NCI-H2029 (cell line): ENCODE measurements at places on chromosomes 12 and 14.

DNA sequence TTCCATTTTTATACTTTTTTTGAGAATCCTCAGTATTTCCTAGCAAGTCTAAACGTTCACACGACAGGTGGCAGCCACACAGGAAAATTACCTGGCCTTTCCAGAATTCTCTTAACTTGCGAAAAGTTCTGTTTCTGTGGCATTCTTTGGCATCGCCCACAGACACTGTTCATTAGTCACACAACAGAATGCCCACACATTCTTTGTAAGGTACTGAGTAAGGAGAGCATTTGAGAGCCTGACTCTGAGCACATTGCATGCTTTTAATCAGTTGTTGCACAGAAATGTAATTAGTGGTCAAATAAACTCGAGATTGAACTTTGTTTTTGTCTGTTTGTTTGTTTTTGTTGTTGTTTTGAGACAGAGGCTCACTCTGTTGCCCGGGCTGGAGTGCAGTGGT, 52.4 kb downstream of the LMNTD1 start:
- DNase-seq, result no peak

GRCh38 chr14:89589400-89590118, 172.5 kb upstream of the FOXN3 start:
- no peak for DNase-seq

- peak; percentile 8 for DNase-seq
Measured at GRCh38 chr14:38994731-38995130, 108.3 kb downstream of the SEC23A start.

GRCh38 chr14:35944847-35945246, 118.7 kb downstream of the BRMS1L start:
- peak; percentile 98 for DNase-seq

- no peak for DNase-seq
Measured at GRCh38 chr12:67764055-67764454, 115.5 kb downstream of the DYRK2 start.

- DNase-seq, result no peak
Measured at GRCh38 chr12:114945351-114945750, 261.4 kb upstream of the TBX3 start.

DNA sequence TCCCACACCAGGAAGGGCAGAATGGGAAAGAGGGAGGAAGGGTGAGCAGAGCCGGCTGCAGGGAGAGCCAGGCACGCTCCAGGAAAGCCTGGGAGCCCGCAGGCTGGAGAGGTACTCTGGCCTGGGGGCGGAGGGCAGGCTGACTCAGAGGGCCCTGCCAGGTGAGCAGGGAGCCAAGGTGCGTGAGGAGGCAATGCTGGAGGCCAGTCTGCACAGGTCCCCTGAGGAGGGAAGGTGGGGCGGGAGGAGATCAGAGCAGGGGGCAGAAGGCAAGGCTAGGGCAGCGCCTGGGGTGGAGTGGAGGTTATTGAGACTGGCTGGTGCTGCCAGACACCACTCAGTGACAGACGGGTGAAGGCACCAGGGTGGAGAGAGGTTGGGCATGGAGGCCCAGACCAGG, 385.0 kb downstream of the BCL11B start:
- DNase-seq, result no peak

- DNase-seq, result no peak
Measured at GRCh38 chr12:87196321-87196720, 832.9 kb downstream of the C12orf50 start.

DNA sequence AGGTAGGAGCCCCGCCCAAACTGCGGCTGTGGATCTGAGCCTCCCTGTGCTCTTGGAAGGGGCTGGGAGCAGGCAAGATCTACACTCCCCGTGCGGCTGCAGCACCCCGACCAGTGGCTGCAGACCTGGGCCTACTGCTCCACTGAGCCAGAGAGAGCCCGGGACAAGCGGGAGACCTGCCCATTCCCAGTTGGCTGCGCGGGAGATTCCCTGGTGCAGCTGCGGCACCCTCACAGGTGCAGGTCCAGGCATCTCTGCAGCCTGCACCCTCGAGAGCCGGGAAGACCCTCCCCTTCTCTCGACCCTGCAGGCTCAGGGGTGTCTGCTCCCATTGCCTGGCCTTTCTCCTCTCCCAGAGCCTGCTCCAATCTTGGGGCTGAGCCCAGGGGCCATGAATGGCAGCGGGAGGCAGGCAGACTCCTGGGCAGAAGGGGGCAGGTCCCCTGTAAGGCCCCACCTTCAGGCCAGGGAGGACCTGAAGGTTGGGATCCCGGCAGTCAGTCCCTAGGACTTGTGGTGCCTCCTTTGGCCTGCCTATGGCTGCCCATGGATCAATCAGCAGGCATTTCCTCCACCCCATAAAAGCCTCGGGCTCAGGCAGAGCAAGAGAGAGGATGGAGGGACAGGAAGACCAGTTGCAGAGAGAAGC, 8.8 kb upstream of the A2M start:
- no peak for DNase-seq

- no peak for DNase-seq
Measured at GRCh38 chr14:103966631-103967030, 24.3 kb upstream of the RD3L start.

GRCh38 chr14:98949051-98949450, 322.9 kb downstream of the BCL11B start:
- no peak for DNase-seq

- no peak for DNase-seq
Measured at GRCh38 chr14:23358042-23358441, 5.4 kb upstream of the SLC22A17 start.

GRCh38 chr14:95040708-95041476, 116.4 kb downstream of the DICER1 start:
- DNase-seq, result no peak

- no peak for DNase-seq
Measured at GRCh38 chr12:80847575-80847974, 90.2 kb downstream of the LIN7A start.

- peak; percentile 79 for DNase-seq
Measured at GRCh38 chr12:95836185-95836609, 22.6 kb upstream of the SNRPF start.

DNA sequence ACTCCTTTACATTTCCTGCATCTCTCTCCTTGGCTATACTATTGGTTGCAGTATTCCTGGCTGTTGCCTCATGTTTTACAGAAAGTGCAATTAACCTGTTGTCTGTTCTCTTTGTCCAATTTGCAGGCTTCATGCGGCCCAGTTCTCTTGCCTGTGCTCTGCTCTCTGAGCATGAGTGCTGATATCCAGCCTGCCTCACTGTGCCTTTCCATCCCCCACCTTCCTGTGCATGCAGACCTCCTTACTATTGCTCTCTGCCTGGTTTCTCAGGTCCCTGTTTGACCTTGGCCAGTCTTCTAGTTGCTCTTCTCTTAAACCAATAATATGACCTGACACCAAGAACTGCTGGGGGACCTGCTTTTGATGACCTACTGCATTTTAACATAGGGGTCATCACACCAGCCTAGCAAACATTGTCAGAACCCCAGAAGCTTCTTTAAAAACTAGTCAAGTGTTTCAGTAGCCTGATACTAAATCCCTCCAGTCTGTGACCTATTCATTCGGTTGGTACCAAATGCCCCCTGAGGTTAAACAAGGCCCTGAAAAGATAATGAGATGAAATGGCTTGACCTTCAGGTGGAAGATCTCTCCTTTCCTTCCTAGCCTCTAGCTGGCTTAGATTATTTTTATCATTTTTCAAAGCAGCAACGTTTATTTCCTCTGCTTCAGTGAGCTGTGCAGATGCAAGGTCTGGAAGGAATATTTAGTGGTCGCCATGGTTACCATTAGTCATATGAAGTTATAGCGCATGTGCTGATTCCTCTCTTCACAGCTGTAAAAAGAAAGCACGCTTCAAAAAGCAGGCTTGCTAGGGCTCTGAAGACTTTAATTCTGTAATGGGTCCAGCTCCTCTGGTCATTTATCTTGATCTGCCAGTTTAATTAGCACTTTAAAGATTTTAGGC, 216.5 kb downstream of the PHLDA1 start:
- DNase-seq, result no peak

GRCh38 chr14:94317259-94317658, 5.9 kb downstream of the SERPINA6 start:
- DNase-seq, result no peak

GRCh38 chr14:68843471-68844209, 50.8 kb upstream of the ZFP36L1 start:
- no peak for DNase-seq

- DNase-seq, result no peak
Measured at GRCh38 chr12:109247831-109248654, 61.0 kb downstream of the FOXN4 start.

DNA sequence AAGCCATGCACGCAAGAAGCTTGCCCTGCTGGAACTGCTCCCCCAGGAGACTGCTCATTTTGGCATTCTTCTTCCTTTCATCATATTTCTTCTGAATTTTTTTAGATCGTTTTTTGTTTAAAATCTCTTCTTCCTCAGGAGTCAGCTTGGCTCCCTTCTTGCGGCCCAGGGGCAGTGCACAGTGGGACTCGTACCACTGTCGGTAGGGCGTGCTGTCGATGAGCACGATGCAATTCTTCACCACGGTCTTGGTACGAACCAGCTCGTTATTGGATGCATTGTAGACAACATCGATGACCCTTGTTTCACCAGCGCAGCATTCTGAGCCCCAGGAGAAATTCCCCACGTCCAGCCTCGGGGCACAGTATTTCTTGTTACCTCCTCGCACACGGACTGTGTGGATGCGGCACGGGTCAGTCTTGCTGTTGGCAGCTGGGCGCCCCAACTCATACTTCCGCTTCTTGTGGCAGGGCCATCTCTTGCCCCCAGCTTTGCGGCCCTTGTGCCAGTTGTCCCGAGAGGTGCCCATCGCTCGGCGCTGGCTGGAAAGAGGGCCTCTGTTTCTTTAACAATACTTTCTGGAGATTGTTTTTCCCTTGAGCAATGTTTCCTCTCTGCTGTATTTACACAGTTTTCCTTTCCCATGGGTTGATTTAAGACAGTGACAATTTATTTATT, 452.4 kb downstream of the TMEM121 start:
- DNase-seq, result no peak

- DNase-seq, result no peak
Measured at GRCh38 chr14:60848066-60848465, 113.5 kb downstream of the MNAT1 start.

DNA sequence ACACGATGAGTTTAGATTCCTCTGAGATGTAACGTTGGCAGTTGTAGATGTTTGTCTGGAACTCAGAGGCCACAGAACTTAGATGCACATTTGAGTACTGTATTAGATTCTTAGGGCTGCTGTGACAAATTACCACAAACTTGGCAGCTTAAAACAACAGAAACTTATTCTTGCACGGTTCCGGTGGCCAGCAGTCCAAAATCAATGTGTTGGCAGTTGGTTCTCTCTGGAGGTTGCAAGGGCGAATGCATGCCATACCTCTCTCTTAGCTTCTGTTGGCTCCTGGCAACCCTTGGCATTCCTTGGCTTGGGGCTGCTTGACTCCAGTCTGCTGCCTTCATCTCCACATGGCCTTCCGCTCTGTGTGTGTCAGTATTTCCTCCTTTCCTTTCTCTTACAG, 118.9 kb downstream of the C12orf75 start:
- no peak for DNase-seq

GRCh38 chr14:50768680-50769079, 62.3 kb downstream of the NIN start:
- no peak for DNase-seq

DNA sequence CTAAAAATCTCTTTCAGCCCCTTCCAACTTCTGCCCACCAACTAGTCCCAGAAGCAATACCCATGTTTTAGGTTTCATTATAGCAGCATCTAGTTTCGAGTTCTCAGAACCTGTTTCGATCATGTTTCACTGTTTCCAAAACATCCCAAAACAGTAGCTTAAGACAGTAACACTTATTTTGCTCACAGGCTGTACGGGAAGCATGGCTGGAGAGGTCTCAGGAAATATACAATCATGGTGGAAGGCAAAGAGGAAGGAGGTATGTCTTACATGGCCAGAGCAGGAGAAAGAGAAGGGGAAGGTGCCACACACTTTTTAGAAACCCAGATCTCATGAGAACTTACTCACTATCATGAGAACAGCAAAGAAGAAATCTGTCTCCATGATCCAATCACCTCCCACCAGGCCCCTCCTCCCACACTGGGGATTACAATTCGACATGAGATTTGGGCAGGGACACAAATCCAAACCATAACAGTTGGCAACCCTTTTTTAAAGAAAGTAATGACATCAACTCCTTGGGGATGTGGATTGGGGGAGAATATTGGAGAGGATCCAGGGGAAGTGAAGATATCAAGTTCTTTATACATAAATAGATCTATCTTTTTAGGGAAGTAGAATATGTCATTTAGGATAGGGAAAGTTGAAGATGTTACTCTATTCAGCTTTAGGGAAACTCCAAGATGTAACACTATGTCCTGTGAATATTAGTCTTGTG, 269.9 kb upstream of the PLEKHG7 start:
- DNase-seq, result no peak

DNA sequence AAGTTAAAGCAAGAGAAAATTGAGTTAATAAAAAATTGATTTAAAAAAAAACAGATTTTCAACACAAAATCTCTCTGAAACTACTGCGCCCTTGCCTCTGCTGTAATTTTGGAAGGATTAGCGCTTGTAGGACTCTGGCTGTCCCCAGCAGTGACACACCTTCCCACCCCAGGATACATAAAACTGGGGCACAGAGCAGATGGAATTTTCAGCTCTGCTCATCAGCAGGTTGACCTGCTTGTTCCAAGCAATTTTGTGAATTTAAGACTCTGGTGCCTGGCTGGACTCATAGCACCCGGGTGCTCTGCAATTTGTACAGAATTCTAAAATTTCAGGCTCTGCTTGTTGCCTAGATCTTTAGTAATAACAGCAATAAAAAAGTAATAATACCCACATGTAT, 257.8 kb upstream of the GARIN6 start:
- no peak for DNase-seq

GRCh38 chr12:75823475-75823874, 208.1 kb downstream of the PHLDA1 start:
- DNase-seq, result no peak

DNA sequence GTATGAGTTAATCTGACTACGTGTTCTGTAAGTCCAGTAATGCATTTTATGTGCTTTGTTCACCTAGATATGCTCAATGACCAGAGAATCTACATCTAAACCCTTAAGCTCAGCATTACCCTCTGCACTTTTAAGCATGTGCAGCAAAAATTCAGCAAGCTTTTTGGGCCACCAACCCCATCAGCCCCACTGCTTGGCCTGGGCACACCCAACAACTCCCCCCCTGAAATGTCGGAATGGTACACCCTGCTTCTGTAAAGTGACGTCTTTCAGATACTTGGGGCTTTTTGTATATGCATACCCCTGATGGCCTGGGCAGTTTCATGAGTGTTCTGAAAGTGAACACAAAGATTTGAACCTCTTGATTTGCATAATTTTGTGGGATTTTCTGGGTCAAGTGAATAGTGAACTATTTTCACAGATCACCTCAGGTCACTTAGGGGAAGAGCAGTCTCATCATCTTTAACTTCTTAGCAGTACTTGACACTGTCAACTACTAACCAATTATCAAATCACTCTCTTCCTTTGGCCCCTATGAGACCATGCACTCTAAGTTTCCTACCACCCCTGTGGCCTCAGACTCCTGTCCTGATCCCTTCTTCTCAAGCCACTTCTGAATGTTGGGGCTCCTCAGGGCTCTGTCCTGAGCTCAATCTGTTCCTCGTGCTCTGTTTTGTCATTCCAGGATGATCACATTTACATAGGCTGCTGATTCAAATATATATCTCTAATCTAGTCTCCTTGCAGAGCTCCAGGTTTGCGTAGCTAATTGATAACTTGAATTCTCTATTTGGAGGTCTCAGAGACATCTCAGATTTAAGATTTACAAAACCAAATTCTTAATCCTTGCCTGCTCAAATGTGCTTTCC, 36.3 kb upstream of the PPM1A start:
- no peak for DNase-seq

GRCh38 chr14:99412117-99413061, 68.3 kb downstream of the SETD3 start:
- DNase-seq, result no peak

- DNase-seq, result peak; percentile 16
Measured at GRCh38 chr14:67618617-67619063, 1.1 kb upstream of the ARG2 start.

- DNase-seq, result no peak
Measured at GRCh38 chr12:99097171-99097570, 452.1 kb downstream of the APAF1 start.
